Activated naive CD4-positive, alpha-beta T cell treated with Interleukin-2 at 50 U/mL for 16 hours (primary cell): ENCODE measurements at places on chromosomes 13 and 19.
A peak's percentile ranks its signal among the peaks of the same experiment; 100 is the strongest.

DNA sequence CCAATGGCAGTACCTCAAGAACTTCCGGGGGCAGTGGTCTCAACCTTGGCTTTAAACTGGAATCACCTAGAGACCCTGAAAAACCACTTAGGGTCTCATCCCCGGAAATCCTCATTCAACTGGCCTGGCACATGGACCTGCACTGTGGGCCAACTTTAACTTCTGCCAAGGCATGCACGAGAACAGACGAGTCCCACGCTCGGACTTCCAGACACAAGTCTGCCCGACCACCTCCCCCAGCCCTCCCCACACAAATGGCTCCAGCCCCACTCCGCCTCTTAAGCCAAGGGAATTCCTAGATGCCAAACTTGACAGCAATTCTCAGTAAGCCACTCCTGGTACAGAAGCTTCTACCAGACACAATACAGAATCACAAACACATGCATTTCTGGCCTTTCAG, 114.0 kb downstream of the STK24 start:
- no peak for DNase-seq

DNA sequence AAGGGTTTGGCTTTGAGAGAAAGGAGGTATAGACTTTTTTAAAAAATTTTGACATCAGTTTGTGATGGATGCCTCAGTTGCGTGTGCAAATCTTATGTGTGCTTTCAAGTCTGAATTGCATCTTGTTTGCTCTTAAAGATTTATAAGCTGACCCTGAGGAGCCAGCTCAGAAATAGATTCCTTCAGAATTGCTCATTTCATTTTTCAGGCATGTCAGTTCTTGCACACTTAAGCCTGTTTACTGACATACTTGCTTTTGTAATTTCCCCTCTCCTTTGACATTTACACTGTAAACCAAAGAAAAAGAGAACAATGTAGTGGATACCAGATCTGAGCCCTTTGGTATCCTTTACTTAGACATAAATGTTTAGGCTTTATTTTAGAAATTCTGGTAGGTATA, 87.6 kb downstream of the RNF17 start:
- DNase-seq, result no peak

GRCh38 chr19:54660306-54660705, 2.5 kb upstream of the LILRB4 start:
- DNase-seq, result no peak

- DNase-seq, result no peak
Observed at GRCh38 chr13:36098080-36098479, 33.1 kb downstream of the DCLK1 start.

DNA sequence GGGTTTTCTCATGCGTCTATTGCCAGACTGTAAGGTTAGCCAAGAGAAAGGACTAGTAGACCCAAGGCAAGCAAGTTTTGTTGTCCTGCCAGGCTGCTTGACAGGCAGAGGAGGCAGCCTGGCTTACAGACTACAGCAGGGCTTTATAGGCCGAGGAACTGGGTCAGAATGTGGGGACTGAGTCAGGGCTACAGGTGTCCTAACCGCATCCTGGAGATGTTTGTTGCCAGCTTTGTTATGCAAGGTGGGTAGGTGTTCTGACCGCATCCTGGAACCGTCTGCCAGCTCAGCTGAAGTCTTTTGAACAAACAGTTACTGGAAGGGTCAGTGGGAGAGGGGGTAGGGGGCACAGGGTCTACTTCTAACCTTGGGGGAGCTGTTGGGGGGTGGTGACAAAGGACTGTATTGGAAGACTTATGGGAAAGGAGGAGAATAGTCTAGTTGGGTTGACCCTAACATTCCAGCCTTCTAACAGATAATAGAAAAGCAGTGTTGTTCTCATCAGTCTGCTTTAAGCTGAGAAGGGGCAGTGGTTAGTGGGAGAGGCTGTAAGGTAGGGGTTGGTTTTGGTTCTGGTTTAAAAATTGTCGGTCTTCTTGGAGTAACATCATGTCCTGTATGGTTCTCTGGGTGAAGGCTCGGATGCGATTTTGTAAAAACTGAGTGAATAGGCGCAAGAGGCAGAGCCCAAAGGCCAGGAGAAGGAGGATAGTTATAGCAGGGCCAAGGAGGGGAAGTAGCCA, 913.8 kb upstream of the SLITRK5 start:
- DNase-seq, result peak; percentile 11

DNA sequence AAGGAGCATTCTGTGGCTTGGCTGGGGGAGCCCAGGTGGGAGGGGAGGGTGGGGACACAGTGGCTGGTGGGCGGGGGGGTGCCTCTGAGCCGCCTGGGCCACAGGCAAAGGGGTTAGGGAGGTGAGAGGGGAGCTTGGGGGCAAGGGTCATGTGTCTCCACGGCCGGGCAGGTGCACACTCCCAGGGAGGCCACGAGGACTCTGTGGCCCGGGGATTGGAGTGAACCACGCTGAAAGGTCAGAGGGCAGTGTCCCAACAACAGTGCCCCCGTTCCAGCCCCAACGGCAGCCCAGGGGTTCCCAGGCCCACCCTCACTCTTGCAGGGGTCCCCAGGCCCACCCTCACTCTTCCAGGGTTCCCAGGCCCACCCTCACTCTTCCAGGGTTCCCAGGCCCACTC, 9.6 kb downstream of the C2CD4C start:
- DNase-seq, result no peak

DNA sequence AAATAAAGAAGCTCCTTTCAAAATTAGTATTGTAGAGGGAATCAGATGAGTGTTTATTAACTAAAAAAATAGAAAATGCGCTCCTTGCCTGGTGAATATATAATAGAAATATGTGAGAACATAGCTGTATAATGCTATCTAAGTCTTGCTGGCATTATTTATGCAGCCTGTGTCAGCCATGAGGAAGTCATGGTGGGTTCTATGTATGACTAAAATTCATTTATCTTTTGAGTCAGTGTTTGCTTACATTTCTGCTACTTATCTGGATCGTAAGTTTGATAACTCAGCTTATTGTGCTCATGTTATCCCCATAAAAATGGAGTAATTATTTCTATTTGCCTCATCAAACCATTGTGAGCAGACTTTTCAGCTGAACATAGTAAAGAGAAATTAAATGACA, 449.3 kb downstream of the OXGR1 start:
- DNase-seq, result no peak

- no peak for DNase-seq
Observed at GRCh38 chr13:94968040-94968756, 255.9 kb upstream of the SOX21 start.

GRCh38 chr19:39360599-39360998, 18.4 kb downstream of the SAMD4B start:
- DNase-seq, result no peak

GRCh38 chr19:7552781-7553180, 17.3 kb downstream of the PNPLA6 start:
- DNase-seq, result no peak

DNA sequence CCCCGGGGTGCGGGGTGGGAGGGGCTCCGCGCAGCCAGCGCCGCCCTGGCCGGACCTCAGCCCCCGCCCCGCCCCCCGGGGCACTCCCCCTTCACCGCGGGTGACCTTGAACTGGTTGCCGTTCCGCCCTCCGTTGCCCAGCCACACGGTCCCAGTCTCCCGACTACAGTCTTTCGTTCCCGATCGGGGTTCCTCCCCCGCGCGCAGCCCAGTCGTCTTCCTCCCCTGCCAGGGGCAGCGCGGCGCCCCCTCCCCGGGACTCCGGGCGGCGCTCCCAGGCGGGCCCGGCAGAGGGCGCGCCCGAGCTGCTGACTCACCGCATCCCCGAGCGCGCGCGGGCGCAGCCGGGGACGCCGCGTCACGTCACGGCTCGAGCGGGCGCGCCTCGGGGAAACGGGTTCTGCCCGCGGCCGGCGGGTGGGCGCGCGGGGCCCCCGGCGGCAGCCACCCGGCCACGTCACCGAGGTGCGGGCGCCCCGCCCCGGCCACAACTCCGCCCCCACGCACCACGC, 459 bp downstream of the MIDN start:
- peak; percentile 85 for DNase-seq

DNA sequence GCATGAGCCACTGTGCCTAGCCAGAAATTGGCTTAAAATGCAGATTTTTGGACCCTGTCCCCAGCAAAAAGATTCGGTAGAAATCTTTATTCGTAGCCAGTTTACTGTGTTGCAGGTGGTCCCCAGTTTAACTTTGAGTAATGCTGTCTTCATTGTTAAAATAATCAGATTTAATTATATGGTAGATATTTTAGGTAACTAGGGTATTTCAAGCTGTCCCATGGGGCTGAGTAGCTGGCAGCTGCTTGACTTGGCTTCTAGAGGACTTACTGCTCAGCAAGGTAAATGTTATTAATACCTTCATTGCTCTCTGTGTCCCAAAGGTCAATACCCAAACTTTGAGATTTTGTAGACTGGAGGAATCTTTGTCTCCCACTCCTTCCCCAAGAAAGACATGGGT, 21.1 kb downstream of the LSM14A start:
- DNase-seq, result no peak

GRCh38 chr13:23680845-23681669, 110.8 kb downstream of the TNFRSF19 start:
- DNase-seq, result no peak

- DNase-seq, result no peak
Observed at GRCh38 chr13:98454389-98454881, 122.5 kb downstream of the STK24 start.

DNA sequence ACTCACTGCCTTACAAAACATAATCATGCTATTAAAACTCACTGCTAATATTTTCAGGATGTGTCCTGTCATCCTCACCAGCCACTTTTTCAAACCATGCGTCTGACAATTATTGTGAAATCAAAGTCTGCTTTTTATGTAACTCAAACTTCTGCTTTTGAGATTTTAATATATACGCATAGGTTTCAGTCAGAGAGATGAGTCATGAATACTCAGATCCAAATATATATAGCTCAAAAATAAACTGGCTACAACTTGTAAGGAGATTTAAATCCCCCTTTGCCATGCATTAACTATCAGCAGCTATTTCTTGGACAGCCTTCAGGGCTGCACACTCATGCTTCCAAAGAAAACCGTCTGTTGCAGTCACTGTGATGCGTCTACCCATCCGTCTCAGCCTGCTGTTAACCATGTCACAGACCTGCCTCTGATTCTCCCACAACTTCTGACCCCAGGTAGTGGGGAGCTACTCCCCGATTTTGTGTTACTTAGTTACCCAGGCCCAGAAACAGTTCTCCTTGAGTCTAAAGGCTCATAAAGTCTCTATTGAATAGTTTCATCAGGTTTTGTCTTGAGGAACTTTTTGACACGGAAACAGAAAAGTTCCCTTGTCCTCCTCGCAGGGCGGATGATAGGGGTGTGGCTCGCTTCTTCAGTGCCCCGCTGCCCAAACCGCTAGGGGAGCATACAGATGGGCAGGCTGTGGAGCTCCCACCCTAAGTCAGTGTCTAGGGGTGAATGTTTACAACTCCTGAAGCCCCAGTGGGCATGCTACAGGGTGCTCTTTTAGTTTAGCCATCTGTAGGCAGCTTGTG, 33.8 kb upstream of the SGCG start:
- no peak for DNase-seq

GRCh38 chr19:47381653-47382279, 32.7 kb downstream of the DHX34 start:
- DNase-seq, result no peak

DNA sequence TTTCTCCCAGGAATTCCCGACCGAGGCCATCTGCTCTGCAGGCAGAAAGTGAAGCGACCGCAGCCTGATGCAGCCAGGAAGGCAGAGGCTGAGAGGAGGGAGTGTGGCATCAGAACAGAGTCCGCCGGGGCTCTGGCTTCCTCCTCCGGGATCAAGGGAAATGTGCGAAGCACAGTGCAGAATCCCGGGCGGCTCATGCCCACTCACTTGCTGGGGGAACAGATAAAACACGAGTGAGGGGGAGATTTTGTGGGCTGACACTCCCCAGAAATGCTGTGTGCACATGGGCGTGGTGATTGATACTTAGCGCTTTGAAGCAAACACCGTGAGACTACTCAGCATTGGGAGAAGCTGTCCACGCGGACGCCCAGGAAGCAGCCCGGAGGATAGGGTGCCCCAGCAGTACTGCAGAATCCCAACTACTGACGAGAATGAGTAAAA, 75.3 kb upstream of the POMP start:
- DNase-seq, result no peak

- DNase-seq, result no peak
Observed at GRCh38 chr13:73061473-73061872, 2.7 kb downstream of the KLF5 start.

- DNase-seq, result no peak
Observed at GRCh38 chr19:29515706-29516357, 10.0 kb upstream of the VSTM2B start.

GRCh38 chr19:31354316-31354715, 5.1 kb upstream of the TSHZ3 start:
- no peak for DNase-seq

GRCh38 chr13:79581870-79582315, 100.9 kb downstream of the NDFIP2 start:
- no peak for DNase-seq

- DNase-seq, result peak; percentile 68
Observed at GRCh38 chr13:113153810-113154748, 4.4 kb upstream of the PROZ start.

DNA sequence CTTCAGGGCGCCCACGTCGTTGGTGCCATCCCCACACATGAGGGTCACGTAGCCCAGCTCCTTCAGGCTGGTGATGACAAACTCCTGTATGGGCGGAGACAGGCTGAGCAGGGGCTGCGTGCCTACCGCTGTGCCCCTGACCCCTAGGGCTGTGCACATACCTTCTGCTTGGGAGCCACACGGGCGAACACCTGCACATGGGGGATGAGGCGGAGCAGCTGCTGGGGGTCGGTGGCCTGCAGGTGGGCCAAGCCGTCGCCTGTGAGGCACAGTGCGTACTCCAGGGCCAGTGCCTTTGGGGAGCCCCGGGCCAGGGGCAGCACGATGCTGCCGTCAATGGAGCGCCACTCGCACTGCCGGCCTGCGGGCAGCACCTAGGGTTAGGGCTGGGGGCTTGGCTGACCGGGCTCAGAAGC, 6.1 kb upstream of the GMIP start:
- DNase-seq, result no peak

- no peak for DNase-seq
Observed at GRCh38 chr13:94300401-94300800, 179.1 kb downstream of the DCT start.

- no peak for DNase-seq
Observed at GRCh38 chr13:59493436-59493965, 670.2 kb downstream of the DIAPH3 start.

DNA sequence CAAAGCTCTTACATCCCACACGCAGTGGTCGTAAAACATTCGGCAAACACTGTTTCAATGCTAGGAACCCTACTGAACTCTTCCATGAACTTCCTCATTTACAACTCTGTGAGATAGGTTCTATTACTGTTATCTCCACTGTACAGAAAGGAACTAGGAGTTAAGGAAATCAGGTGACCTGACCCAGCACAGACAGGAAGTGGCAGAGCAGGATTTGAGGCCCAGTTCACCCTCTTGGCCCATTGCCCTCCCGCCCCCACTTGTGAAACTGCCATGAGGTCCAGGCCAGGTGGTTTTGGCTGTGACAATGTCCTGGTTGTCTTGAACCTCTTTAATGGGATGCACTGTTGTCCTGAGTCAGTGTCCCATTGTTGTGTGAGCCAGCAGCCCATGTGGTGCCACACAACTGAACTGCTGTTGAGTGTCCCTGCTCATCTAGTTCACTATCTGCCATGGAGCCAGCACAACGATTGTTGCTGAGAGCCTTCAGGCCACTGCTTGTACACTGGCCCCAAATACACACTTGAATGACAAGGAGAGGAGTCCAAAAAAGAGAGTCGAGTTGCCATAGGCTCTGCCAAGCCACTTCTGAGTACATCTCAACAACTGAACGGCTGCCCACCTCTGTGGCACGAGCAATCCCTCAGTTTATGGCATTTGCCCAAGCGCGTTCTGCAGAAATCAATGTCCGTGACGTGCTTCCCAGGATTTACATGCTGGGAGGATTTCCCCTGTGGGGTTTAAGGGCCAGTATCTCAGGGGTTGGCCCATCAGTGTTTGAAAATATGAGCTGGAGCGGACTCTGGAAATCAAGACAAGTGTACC, 484.6 kb downstream of the TSHZ3 start:
- DNase-seq, result no peak
